Cerebellar nuclear complex (tissue), 1 donor: ENCODE measurements at places on chromosomes 7 and 10.

GRCh38 chr7:158145370-158145769 is 442.3 kb downstream of the PTPRN2 start:
- DNase-seq = no peak

DNA sequence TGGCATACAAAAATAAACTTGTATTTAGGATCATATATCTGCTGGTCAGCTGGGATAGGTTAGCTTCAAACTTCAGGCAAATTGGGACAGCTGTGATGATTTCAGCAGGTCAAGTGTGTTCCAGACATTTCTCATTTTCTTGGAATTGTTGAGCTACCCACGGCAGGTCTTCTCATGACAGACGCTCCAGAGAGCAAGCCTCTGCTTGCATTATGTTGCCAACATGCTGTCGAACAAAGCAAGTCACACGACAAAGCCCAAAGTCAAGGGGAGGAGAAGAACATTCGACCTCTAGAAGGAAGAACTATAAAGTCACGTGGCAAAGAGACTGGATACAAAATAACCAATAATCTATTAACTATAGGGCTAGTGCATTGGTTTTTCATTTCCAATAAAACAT is 103.5 kb downstream of the RAB18 start:
- DNase-seq = no peak

- DNase-seq = no peak
These were observed 144.1 kb downstream of the NRP1 start for GRCh38 chr10:33190406-33190805.

DNA sequence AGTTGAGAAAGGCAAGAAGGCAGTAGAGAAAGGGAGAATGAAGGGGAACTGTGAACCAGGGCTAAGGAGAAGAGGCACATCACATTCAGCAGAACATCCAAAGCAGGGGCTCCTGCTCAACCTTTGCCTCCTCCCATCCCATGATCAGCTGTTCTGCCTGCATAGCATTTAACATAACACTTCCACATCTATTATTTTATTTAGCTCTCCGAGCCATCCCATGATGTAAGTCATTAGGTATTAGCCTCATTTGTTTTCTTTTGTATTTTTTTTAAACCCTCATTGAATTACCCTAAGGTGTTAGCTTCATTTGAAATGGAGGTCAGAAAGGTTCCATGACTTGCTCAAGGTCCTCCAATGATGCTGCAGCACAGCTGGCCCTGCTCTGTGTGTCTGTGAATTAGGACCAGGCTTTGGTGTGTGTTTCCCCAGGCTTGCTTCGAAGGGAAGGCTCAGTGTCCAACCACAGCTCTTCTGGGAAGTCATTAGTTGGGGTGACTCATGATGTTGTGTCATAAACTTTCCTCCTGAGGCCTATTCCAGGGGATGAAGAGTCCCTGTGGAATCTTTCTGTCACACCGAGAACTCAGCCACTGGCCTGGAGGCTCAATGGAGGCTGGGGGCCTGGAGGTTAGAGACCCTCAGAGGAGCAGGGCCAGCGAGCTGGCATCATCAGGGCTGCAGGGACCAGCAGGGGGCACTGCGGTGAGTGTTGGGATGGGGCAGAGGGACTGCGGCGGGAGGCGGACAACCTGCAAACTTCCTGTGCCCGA is 16.5 kb downstream of the NPFFR1 start:
- no peak for DNase-seq

DNA sequence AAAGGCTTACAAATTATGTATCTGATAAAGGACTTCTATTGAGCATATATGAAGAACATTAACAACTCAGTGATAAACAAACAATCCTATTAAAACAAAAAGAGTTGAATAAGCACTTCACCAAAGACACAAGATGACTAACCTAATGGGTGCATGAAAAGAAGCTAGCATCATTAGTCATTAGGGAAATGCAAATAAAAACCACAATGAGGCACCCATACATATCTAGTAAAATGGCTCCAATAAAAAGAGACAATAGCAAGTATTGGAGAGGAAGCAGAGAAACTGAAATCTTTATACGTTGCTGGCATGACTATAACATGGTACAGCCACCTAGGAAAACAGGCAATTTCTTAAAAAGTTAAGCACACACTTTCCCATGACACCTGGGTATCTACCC is 77.6 kb upstream of the ZMIZ1 start:
- no peak for DNase-seq

GRCh38 chr10:62461120-62461519 is 87.0 kb downstream of the ZNF365 start:
- no peak for DNase-seq

DNA sequence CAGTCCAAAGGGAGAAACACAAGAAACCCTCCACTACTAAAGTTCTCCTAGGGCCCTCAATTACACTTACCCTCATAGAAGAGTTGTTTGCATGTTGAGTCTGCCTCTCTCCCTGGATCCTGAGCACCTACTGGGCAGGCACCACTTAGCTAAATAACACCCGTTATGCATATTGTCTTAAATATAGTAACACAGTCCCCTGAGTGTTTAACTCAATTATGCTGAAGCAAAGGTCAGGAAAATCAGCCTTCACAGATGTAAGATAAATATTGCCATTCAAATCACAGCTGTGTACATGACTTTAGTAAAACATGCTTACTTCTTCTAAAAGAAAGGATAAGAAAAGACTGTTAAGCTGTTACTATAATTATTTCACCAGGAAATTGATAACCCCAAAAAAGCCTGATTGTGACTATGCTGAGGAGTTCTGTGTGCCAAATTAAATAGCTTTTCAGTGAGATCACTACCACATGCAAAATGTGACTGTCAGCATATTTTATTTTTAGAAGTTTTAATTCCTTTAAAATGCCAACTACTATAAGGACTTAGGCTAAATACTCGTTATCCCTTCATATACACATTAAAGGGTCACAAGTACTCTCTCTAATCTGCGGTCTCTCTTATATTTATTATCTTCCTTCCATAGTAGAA is 733.9 kb upstream of the PHF14 start:
- DNase-seq = no peak

DNA sequence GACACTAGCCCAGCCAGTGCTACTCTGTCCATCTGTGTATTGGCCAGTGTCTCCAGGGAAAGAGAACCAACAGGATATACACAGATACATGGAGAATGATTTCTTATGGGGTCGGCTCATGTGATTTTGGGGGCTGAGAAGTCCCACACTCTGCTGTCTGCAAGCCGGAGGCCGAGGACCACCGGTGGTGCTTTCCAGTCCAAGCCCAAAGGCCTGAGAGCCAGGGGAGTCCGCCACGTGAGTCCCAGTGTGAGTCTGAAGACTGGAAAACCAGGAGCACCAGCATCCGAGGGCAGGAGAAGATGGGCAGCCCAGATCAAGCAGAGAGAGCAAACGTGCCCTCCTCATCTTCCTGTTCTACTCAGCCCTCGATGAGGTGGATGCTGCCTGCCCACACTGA is 71.5 kb downstream of the C10orf143 start:
- DNase-seq = no peak

GRCh38 chr7:105055621-105056020 is 41.6 kb downstream of the KMT2E start:
- no peak for DNase-seq

- no peak for DNase-seq
These were observed 26.3 kb downstream of the NEURL1 start for GRCh38 chr10:103519798-103520197.

DNA sequence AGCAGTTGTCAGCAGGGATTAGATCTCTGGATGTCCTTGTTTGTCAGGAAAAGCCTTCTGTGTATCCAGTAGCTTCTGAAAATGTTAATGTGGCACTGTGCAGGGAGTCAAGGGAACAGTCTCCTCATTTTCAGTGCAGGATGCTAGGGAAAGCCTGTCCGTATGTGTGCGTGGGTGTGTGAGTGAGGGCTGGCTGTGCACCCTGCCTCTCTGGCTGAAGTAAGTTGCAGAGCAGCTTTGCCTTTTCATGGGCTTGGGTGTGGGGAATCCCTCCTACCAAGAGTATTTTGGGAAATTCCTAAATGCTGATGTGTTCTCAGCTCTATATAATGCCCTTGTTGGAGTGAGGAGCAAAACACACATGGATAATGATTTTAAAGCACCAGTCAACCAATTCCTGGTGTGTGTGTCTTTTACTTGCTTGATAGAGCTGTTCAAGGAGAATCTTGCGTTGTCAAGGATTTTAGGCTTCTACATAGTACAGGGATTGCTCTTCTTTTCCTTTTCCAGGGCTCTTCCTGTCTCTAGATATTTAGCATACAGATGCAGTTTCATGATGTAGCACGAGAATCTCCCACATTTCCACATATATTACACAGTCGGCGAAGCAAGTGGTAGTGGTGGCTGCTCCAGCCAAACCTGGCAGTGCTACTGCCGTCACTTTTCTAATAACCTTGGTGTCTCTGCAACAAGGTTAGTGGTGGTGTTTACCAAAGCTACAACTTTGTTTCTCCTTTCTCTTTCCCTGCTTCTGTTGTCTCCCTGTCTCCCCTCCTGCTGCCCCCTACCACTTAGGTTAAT is 92.8 kb downstream of the MCU start:
- DNase-seq = no peak

DNA sequence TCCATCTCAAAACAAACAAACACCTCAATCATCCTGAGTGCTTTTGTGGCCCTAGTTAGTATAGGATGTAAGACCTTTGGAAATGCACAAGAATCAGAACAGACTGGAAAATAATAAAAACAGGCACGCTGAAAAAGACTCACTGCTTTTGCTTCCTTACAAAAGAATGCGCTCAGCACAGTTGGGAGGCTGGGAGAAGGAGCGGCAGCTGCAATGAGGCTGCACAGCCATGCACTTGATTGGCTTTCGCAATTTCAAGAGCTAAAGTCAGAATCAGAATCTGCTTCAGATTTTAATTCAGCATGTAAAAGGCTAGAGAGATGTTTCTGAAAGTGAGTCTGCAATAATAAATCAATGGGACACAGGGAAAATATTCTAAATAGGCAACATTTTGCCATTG is 97.2 kb downstream of the FRMD4A start:
- DNase-seq = no peak

DNA sequence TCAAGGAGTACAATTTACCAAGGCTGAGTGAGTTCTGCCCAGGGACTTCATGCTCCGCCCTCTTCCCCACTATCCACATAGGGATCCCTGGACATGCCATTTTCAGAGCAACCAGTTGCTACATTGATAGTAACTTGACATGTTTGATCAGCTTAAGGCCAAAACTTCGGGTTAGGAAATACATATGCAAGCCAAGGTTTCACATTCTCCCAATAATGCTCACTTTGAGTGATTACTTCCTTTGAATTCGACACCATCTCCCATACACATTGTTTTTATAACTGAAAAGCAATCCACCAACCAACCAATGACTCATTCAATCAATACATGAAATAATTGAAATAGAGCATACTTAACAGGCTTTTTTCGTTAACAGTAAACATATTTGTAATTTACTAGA is 137.9 kb downstream of the GLI3 start:
- no peak for DNase-seq

- no peak for DNase-seq
These were observed 206.3 kb downstream of the THSD7A start for GRCh38 chr7:11625669-11626068.

- no peak for DNase-seq
These were observed 373.5 kb upstream of the CELF2 start for GRCh38 chr10:10644008-10644646.

GRCh38 chr7:29231671-29232232 is 37.2 kb downstream of the CHN2 start:
- DNase-seq = no peak

DNA sequence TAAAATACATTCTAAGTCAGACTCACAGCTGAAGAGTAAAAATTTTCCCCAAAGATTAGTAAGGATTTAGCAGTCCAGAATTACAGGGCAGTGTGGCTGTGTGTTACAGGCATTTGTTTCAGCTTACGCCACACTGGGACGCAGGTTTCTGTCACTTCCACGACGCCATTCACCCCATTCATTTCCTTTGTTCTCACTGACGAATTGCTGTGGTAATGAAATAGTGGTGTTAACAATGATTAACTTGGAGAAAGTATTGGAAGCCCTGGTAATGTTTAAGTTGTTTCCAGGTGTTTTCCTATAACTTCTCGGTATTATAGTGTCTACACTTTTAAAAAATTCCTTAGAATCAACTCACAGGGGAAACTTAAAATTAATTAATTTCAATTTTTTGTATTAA is 370.9 kb downstream of the SH2D4B start:
- no peak for DNase-seq

DNA sequence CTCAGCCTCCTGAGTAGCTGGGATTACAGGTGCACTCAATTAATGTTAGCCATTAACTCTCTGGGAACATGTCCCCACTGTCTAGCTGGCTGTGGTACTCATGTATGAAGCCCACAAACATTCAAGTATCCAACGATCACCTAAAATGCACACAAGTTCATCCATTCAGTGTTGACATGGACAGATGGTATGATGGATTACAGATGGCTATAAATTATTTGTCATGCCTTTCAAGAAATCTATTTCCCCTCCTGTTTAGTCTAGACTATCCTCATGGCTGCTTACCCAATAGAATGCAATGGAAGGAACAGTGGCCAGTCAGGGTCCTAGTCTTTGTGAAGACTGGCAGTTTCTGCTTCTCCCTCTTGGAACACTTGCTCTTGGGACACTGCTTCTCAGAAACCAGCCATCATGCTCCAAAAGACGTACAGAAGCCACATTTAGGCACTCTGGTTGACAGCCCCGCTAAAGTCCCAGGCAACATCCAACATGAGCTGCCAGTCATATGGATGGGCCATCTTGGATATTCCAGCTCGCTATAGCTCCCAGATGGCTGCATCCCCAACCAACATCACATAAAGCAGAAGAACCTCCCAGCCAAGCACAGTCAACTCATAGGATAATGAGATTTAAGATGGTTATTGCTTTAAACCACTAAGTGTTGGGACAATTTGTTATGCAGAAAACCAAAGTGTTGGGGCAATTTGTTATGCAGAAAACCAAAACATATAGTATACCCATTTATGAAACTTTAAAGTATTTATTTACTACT is 33.1 kb downstream of the MYL10 start:
- DNase-seq = no peak

DNA sequence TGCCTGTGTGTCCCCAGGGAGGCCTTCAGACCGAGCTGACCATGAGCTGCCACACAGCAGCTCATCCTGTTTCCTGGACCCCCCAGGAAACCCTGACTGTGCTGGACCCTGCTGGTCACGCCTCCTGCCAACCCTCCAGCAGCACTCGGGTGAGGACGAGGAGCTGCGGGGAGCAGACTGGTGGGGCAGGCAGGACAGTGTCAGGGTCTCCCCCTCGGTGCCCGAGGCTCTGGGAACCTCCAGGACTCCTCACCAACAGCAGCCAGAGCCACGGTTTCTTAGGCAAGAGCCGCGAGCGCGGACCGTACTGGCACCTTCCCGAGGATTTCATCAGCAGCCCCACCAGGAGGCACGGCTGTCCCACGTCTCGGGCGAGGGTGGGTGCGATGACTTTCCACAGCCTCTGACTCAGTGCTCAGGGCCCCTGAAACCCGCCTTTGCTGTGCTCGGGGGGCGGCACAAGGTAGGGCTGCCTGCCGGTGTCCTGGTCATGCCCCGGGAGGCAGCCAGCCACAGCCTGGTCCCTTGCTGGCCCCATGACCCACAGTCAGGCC is 186.9 kb downstream of the ELFN1 start:
- DNase-seq = no peak

- no peak for DNase-seq
These were observed 112.8 kb downstream of the CYTH3 start for GRCh38 chr7:6159524-6160031.
